Activated CD4-positive, CD25-positive, alpha-beta regulatory T cell (primary cell): ENCODE measurements at places on chromosomes 2 and 18.

- no peak for DNase-seq
These were observed 226.2 kb downstream of the ASXL3 start for GRCh38 chr18:33804258-33804657.

DNA sequence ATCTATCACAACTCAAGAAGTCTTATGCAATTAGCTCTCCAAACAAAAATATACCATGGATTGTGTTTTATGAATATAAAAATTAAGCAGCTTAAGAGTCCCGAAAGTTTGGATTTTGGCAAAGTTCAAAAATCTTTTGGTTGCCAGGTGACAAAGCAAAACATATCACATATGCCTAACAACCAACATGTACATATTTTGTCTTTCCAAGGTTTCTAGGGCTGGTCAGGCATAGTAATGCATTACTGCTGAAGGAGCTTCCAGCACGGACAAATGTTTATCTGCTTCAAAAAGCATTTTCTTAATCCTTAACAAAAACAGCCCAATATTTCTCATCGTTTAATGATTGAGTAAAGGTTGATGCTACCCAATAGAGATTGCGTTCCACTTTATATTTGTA is 1327.1 kb upstream of the ZEB2 start:
- DNase-seq = no peak

- no peak for DNase-seq
These were observed 163.7 kb downstream of the MCFD2 start for GRCh38 chr2:46751897-46752296.

GRCh38 chr2:70830366-70830765 is 5.2 kb downstream of the CD207 start:
- DNase-seq = no peak

GRCh38 chr2:158305501-158305900 is 151.1 kb downstream of the CCDC148 start:
- DNase-seq = no peak

- DNase-seq = no peak
These were observed 187.5 kb downstream of the LTBP1 start for GRCh38 chr2:33134086-33134771.

GRCh38 chr2:150045601-150046000 is 441.9 kb downstream of the RND3 start:
- DNase-seq = no peak

GRCh38 chr18:31273812-31274527 is 44.0 kb upstream of the DSG1 start:
- DNase-seq = no peak

GRCh38 chr2:74226648-74227213 is 28.3 kb downstream of the MTHFD2 start:
- DNase-seq = no peak

DNA sequence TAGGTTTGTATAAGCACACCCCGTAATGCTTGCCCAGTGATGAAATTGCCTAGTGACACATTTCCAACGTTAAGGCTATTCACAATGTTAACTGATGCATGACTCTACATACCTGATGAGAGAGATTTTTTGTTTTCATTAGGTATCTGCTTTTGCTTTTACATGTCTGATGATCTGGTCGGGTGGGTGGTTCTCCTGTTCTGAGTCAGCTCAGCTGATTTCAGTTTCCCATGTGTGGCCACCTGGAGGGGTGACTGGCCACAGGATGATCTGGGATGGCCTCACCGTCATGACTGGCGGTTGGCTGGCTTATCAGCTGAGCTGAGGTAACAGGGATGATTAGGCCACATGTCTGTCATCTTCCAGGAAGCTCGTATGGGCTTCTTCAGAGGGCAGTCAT is 33.8 kb upstream of the ACYP2 start:
- no peak for DNase-seq

DNA sequence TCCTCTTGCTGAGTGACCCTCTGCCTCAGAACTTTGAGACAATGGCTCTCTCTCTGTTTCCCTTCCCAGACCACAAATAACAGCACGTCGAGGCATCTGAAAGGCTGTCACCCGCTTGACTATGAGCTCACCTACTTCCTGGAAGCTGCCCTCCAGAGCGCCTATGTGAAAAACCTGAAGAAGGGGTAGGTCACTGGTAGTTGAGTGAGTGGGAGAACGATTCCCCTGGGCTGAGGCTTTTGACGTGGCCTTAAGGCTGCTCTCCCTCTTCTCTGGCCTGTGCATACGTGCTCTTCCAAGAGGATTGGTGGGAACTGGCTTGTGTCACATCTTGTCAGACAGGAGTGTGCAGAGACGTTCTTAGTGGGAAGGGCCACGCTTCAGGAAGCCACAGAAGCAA is 63.1 kb upstream of the MCFD2 start:
- no peak for DNase-seq

DNA sequence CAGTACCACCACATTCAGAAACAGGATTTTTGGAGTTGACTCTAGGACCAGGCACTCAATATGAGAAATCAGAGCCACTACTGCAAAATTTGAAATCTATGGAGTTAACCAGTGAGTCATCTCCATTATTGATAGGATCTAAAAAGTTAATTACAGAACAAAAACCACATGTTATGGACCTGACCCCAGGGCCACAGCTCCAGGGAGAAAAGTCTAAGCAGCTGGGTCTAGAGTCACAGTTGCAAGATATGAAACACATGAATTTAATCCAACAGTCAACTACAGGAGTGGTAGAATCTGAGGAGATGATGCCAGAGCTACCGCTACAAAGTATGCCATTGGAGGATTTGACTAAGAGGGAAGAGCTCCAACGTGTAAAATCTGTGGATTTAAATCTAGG is 13.4 kb upstream of the ZNF512 start:
- DNase-seq = no peak

- DNase-seq = no peak
These were observed 39.3 kb upstream of the SERPINB2 start for GRCh38 chr18:63848159-63848558.

DNA sequence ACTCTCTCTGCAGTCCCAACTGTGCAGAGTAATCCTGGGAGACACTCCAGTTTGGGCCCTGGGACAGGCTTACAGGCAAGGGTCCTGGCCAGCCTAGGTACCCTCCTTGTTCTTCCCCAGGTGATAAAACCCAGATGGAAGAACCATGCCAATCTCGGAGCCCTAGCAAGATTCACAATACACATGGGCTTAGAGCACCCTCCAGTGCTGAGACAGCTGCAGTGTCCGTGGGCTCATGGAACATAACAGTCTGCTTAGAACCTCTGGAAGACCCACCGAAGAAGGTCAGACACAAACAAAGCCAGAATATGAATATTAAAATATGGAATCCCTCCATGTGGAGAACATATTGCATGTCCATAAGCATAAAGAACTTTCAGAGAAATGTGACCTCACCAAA is 568.1 kb downstream of the KCNJ3 start:
- no peak for DNase-seq

DNA sequence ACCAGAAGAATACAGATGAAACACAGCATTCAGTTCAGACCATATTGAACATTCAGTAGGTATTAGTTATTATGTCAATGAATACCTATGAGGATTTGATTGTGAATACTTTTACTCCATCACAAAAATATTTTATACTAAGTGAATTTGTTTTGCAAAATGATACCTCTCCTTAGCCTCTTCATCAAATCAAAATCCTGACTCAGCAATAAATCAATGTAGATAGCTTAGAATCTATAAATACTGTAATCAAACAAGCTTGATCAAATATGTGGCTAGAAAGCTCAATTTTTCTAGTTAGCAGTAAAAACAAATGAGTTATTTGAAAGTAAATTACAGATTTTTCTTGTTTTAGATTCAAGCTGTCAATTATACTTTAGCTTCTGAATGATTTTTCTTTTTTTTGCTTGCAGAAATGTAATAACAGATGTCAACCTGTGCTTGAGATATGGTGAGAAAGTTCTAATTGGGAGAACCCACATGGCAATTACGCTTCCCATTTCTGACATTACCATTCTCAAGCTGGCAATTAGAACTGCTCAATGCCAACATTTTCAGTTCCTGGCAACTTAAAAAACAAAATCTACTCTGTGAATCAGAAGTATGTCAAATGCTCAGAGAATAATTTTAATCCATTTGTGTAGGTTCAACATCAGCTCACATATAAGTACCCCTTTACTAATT is 109.6 kb downstream of the PRELID3A start:
- no peak for DNase-seq

- DNase-seq = no peak
These were observed 436.3 kb downstream of the CBLN2 start for GRCh38 chr18:72107647-72108383.

GRCh38 chr2:85455552-85456090 is 37.1 kb downstream of the SH2D6 start:
- DNase-seq = no peak

GRCh38 chr18:5851998-5852397 is 43.3 kb downstream of the TMEM200C start:
- DNase-seq = no peak

GRCh38 chr2:201021914-201022313 is 49.6 kb downstream of the HYCC2 start:
- DNase-seq = no peak

DNA sequence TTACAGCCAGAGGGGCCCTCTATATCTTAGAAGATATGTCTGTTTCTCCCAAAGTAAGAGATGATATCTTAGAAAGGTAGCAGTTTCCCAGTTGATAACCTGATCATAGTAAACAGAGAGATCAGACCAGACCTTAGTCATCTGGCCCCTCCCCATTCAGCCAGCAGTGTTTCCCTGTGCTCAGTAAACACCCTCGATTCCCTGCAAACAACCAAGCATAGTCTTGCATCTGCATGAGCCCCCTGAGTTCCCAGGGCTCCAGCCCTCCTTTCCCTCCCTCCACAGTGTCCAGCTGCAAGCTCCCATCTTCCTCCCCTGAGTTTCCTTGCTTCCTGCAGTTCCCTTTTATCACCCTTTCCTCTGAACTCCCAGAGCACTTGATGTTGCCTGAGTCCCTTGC is 20.3 kb downstream of the NRP2 start:
- DNase-seq = no peak
